ENCODE measurements at places on chromosomes 5 and 9.

DNA sequence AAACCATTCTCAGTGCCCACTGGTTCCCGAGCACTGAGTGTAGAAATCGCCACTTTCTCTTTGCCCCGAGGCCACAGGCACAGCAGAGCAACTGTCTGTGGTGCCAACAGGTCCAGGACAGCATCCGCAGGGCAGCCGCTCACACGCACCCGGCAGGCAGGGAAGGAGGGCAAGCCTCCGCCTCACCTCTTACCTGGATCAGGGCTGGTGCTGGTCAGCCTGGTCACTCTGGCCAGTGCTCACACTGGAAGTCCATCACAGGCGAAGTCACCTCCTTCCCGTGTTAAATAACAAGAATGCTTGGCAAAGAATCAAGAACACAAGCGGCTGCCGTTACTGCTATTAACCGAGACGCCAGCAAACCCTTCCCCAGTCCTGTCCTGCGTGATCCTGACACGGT is 13.7 kb downstream of the DIPK1B start:
- DNase-seq, result no peak

GRCh38 chr9:34578241-34579103 is 11.1 kb downstream of the CNTFR start:
- DNase-seq, result no peak

GRCh38 chr5:80082731-80083100 is 47.6 kb downstream of the THBS4 start:
- peak; percentile 54 for DNase-seq

DNA sequence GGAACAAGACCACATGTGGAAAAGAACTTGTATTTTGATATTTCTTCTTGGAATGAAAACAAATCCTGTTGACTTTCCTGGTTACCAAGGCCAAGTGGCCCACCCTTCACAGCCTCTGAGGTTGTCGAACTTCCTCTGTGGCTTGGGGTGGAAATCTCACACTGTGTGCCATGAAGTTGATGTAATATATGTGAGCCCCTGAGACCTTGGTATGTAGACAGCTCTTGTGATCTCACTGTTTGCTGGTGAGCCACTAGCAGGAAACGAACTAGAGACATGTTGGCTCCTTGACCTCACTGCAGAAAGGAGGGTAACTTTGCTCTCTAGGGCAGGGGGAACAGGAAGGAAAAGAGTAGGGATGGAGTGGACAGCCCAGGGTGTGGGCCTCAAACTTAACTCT is 159.4 kb downstream of the ARHGAP26 start:
- DNase-seq, result no peak
